ENCODE measurements at places on chromosomes 2 and 18.

DNA sequence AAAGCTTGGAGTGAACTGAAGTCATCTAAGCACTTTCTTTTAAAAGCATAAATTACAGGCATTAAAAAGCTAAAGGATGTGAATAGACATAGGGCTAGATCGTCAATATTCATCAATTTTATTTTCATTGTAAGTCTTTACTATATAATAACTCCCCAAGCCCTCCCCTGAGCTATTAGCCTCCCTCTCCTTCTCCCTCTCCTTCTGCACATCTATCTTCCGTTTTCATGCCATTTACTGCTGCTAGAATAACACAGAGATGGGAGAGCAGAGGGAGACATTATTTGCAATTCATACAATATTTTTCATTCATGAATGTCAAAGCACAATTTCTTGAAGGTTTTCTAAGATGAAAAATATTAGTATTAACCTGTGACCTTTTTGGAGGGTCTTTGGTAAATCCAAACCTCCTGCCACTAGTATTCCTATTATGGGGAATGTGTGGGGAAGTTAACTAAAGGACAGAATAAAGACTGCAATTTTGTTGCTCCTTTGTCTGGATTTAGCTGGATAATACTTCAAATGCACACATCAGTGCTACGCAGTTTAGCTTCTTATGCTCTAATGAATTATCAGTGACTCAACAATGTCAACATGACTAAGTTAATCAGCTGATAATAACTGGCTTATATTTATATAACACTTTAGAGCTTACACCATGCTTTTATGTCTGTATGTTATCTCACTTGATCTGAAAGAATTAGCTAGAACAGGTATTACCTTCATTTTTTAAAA, 28.2 kb upstream of the MFF start:
- DNase-seq: no peak

- no peak for DNase-seq
Measured at GRCh38 chr18:29217124-29217915, 1040.4 kb upstream of the CDH2 start.

DNA sequence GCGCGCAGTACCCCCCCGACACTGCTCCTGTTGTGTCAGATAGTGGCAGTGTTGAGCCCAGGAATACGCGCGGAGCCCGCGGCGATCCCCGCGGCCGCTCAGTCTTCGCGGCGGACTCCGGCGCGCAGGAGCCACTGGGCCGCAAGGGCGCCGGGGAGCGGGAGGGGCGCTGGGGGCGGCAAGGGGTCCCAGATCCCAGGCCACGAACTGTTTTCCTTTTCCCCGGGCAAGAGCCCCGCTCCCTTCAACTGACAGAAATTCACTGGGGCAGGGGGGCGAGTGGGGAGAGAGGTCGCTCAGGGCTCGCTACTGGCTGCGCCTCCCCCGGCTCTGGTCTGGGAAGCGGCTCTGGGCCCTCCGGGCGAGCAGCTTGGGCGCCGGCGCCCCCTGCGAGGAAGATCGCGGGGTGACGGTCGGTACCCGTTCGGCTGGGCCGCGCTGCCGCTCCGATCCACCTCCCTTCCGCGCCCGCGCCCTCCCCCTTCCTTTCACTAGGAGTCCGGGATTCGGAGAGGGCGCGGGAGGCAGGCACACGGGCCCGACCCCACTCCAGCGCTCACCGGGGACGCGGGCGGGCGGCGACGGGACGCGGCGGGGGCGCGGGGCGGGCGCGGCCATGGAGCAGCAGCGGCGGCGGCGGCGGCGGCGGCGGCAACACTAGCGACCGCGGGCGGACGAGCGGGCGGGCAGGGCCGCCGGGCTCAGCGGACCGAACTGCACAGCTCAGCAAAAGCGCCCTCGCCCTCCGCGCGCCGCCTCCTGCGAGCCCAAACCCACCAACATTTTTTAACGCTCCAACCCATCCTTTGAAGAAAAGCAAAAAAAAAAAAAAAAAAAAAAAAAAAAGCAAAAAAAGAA, 1.4 kb upstream of the SETBP1 start:
- DNase-seq: peak; percentile 88

GRCh38 chr18:31700990-31701389, 16.6 kb upstream of the B4GALT6 start:
- no peak for DNase-seq

DNA sequence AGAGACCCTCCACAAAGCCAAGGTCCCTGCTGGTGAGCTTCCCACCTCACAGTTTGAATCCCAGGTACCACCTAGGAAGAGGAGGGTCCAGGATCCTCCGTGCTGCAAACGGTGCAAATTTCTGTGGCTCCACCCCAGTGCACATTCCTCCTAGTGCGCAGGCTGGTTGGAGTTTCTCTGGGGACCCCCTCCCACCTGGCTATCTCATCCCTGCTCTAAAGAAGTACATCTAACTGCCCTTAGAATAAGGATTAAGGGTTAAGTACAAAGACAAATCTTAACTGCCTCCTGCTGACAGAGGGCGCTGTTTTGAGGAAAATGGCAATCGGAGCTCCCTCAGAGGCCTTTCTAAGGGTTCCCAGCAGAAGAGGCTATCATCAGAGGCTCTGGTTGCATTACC, 109.6 kb upstream of the FSIP2 start:
- DNase-seq: peak; percentile 4

DNA sequence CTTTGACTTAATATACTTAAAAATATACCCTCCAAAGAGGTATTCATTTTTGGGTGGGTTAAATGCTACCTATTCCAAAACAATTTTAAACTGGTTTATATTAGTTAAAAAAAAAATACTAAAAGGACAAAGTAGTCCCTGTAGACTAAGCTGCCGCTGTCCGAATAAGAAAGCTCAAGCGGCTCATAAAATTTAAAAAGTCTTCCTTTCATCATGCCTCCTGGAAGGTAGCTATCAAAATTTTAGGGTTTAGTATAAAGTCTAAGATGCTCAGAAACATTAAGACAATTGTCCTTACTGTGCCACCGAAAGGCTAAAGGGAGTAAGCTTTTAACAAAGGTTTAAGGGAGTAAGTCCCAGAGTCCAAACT, 440 bp upstream of the UGGT1 start:
- DNase-seq: no peak

GRCh38 chr18:39942702-39943101, 2012.3 kb upstream of the PIK3C3 start:
- no peak for DNase-seq

DNA sequence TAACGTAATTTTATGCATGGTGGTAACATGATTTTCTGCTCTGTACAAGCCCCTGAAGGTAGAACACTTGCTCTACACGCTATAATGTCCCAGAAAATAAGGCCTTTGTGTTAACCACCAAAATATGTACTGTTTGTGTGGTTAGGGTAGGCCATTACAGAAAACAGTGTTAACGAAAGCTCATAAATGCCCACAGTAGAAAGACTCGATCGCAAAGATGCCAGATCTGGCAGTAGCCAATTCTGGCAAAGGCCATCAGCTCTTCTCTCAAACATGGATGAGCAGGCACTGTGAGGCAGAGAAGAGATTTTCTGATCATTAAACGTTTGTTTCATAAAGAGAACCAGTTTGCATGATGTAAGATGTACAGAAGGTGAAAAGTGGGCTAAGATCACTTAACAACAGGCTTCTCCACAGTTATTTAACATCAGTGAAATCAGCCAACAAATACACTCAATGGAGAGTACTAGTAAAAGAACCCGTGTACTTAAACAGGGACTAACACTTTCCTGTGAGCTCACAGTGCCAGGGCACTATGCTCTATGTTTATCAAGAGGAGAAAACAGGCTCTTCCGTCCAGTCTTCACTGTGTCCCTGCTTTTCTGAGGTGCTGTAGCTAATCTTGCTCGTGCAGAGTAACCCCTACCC, 80.3 kb downstream of the SPRED2 start:
- DNase-seq: no peak

Data from H7 (cell line).